Frontal cortex (tissue), 4 donors: ENCODE measurements at places on chromosomes 12 and 14. TPM values are rescaled to one million over a fixed set of nuclear protein-coding genes. Genes with fewer than 3 reads are reported as not detected.

The PROX2 gene
- total RNA-seq, result not detected

The AVPR1A gene
- 14.3 TPM for total RNA-seq

The TCL1A gene
- not detected for total RNA-seq

The MUCL1 gene
- total RNA-seq, result not detected

The TMEM119 gene
- 0.82 TPM for total RNA-seq

The HOXC9 gene
- total RNA-seq, result not detected

The TSHR gene
- total RNA-seq, result 0.41 TPM

The A2M gene
- 38.7 TPM for total RNA-seq

The SCNN1A gene
- not detected for total RNA-seq
